GM12891 (cell line): ENCODE measurements at places on chromosomes 2 and 18.

GRCh38 chr2:42127425-42128424 lies 41.4 kb upstream of the EML4 start:
- DNase-seq = no peak

DNA sequence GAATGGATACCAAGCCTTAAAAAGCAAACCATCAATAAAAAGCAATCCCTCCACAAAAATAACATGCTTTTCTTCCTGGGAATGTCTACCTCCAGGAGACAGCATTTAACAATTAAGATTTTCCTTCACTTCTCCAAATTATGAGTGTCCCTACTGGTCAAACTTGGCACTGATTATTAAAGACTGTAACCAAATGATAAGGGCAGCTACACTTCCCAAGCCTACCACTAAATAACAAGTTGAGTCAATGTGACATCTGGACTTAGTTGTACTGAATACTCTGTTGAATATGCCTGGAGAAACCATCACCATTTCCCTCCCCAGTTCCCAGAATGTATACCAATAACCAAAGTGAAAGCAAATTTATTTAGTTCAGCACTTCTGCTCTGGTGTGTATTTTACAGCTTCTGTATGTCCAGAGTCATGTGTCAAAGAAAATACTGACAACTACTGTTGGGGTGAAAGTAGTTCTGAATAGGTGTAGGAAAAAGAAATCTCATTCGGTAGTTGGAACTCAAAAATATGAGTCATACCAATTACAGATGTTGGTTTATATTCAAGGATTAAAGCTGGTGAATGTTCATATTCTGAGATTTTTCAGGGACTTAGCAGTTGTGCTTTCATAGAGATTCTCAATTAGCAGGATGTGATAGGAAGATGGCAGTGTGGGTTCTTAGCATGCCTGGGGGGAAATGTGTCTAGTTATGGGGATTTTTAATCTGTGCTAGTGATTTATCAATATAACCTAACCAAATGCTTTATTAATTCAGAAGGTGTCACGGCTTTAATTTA lies 1291.6 kb upstream of the GYPC start:
- DNase-seq = no peak

- DNase-seq = no peak
These were observed 386.6 kb downstream of the NRXN1 start for GRCh38 chr2:50645346-50645745.

- DNase-seq = no peak
These were observed 87.4 kb upstream of the SERPINE2 start for GRCh38 chr2:224126440-224126839.

DNA sequence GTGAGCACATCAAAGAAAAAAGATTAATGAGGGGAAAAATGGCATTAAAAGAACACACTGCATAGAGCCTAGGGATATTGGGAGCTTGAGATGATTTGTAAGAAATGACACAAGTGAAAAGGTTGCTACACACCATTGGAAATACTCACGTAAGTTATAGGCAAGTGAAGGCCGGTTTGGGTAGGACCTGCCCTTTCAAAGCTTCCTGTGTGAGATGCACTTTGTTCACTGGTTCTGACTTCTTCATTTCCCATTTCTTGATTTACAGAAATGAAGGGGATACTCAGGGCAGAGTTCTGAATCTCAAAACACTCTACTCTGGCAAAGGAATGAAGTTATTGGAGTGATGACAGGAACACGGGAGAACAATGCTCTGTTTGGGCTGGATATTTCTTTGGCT lies at the start of gene IL18RAP:
Gene IL18RAP, plus strand, starts transcription at position 251 of the 400 bp plus-strand sequence. Its CDS starts 118 bp downstream, at position 369.
- no peak for DNase-seq
